ENCODE measurements at places on chromosomes 7 and 10. TPM values are rescaled to one million over a fixed set of nuclear protein-coding genes. Genes with fewer than 3 reads are reported as not detected.

- no peak overlapping the region for H3K27ac ChIP-seq
- DNase-seq = no peak
- H3K4me1 ChIP-seq = no peaks in the 10 kb centered on the region
- no peaks in the 10 kb centered on the region for H3K27me3 ChIP-seq
- H3K36me3 ChIP-seq = no peaks in the 10 kb centered on the region
Measured at GRCh38 chr10:76916536-76916935, 721.1 kb downstream of the KCNMA1 start.

DNA sequence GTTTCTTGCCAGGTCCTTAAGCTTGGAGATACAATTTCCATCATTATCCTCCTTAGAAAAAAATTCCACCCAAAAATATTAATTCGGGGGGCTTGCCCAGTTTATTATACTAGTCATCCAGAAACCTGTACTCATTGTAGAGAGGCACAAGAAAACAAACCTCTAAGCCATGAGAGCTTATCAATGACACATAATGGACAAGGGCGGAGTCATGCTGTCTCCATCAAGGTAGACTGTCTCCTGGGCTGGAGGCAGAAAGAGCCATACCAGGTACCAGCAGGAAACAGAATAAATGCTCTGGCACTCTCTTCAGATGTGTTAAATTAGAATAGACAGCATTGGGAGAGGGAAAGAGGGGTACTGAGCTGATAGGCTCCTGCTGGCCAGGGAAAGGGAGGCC lies 69.8 kb upstream of the GSDME start:
- DNase-seq = peak; percentile 56
- H3K4me1 ChIP-seq = peaks cover 84% of the 10 kb centered on the region
- H3K27ac ChIP-seq = peak overlapping the region; percentile 89
- H3K4me3 ChIP-seq = peak overlapping the region; percentile 55
- H3K27me3 ChIP-seq = no peaks in the 10 kb centered on the region

DNA sequence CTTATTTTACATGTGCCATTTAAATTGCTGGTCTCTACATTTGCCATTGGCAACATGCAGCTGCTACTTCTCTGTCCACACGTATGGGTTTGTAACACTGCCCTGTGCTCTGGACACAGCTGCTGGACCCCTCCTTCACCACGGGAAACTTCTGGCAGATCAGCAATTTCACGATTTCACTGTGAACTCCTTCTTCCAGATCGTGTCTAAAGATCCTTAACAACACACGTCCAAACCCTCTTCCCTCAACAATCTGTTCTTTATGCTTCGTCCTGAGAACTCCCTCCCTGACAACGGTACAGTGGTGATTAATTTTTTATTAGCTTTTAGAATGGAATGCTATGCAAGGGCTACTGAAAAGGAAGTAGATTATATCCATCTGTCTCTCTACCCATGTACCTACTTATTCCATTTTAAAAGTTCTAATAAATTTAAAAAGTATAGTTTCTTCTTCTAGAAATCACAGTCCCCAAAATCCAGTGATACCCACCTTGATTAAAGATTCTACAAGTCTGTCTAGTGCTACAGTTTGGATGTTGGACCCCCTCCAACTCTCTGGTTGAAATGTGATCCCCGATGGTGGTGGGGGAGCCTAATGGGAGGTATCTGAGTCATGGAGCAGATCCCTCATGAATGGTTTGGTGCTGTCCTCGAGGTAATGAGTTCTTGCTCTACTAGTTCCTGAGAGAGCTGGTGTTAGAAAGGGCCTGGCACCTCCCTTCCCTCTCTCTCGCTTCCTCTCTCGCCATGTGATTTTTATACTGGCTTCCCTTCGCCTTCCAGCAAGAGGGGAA lies 81.0 kb downstream of the KIAA1549 start:
- peaks cover 42% of the 10 kb centered on the region for H3K4me1 ChIP-seq
- H3K4me3 ChIP-seq = no peak overlapping the region
- H3K36me3 ChIP-seq = no peaks in the 10 kb centered on the region

CTBP2 gene
- total RNA-seq = 0.61 TPM

GRCh38 chr7:91041901-91042484 lies 222.2 kb upstream of the FZD1 start:
- no peaks in the 10 kb centered on the region for H3K36me3 ChIP-seq
- H3K27ac ChIP-seq = no peak overlapping the region
- no peak overlapping the region for H3K4me3 ChIP-seq
- no peaks in the 10 kb centered on the region for H3K27me3 ChIP-seq
- H3K4me1 ChIP-seq = no peaks in the 10 kb centered on the region
- DNase-seq = no peak

DNA sequence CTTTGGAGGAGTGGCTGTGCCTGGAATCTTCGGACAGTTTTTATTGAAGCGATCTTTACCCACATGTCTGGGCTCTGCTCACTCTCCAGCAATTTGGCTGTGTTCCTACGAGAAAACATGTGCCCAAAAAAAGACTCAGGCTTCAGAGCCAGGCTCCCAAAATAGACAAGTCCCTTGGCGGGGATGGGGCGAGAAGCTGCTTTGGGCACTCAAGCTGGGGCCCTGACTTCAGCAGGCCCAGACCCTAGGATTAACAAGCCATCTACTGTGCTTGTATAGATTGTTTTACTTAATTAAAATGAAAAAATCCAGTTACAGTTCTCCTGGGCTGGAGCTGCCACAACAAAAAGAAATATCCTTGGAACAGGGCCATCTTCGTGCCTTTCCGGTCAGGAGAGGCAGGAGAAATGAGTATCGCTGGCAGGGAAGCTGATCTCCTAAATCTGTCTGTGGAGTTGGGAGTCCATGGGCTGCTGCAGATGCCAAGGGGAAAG lies 51.4 kb upstream of the PDCD4 start:
- H3K27me3 ChIP-seq = no peaks in the 10 kb centered on the region
- no peak overlapping the region for H3K27ac ChIP-seq
- no peak overlapping the region for H3K4me3 ChIP-seq
- peaks cover 7% of the 10 kb centered on the region for H3K4me1 ChIP-seq
- DNase-seq = no peak

DNA sequence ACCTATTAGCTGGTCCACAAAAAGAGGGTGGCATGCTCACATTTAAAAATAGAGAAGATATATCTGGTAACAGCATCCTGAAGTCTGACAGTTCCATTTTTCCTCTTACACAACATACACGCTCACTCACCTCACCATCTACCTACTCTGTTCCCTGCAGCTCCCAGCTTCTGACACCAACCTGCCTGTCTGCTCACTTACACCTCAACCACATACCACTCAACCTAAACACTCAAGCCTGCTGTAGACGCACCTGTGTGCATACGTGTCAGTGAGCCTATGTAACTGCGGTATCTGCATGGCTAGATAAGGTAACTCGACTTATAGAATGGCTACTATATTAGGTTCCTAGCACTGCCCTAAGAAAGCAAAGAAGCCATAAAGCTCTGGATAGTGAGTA lies 174.9 kb downstream of the DGKI start:
- H3K4me1 ChIP-seq = no peaks in the 10 kb centered on the region
- no peak overlapping the region for H3K27ac ChIP-seq
- H3K36me3 ChIP-seq = no peaks in the 10 kb centered on the region
- no peak for DNase-seq
- peaks cover 14% of the 10 kb centered on the region for H3K27me3 ChIP-seq
- no peak overlapping the region for H3K4me3 ChIP-seq

HYAL4 gene
- not detected for total RNA-seq

DNA sequence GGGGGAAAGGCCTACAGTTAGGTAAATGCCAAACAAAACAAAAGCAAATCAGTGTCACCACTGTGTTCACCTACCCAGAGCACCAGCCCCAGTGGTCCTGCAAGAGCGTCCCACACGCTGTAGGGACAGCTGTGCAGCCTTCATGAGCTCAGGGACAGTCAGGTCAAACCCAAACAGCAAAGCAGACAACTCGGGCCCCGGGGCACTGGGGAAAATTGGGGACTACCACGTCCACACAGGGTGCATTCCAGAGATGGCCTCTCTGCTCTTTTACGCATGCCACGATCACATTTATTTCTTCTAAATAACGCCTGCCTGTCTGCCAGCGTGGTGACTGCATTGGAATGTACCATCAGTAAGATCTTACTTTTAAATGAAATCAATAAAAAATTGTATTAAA lies 21.7 kb downstream of the EBF3 start:
- no peak overlapping the region for H3K4me3 ChIP-seq
- H3K4me1 ChIP-seq = no peaks in the 10 kb centered on the region
- no peak overlapping the region for H3K27ac ChIP-seq
- no peak for DNase-seq
- no peaks in the 10 kb centered on the region for H3K27me3 ChIP-seq

DNA sequence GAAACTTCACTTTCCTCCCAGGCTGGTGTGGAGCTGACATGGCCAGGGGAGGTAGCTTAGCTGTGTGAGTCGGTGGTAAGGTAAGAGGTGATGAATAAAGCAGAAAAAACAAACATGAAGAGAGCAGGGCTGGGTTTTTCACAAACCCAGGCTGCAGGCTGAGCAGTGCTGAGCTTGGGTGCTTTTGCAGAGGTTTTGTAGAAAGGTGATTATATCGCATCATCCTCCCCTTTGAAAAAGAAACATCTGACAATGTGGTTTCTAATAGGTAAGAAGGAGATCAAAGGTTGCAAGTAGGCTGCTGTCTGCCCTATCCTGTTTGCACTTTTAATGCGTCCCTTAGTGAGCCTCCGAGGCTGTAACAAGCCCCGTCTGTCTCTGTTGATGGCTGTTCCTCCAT lies 69.6 kb upstream of the GRM8 start:
- H3K4me1 ChIP-seq = peaks cover 18% of the 10 kb centered on the region
- H3K4me3 ChIP-seq = peak overlapping the region; percentile 30
- peak; percentile 43 for DNase-seq
- H3K27ac ChIP-seq = peak overlapping the region; percentile 30

DNA sequence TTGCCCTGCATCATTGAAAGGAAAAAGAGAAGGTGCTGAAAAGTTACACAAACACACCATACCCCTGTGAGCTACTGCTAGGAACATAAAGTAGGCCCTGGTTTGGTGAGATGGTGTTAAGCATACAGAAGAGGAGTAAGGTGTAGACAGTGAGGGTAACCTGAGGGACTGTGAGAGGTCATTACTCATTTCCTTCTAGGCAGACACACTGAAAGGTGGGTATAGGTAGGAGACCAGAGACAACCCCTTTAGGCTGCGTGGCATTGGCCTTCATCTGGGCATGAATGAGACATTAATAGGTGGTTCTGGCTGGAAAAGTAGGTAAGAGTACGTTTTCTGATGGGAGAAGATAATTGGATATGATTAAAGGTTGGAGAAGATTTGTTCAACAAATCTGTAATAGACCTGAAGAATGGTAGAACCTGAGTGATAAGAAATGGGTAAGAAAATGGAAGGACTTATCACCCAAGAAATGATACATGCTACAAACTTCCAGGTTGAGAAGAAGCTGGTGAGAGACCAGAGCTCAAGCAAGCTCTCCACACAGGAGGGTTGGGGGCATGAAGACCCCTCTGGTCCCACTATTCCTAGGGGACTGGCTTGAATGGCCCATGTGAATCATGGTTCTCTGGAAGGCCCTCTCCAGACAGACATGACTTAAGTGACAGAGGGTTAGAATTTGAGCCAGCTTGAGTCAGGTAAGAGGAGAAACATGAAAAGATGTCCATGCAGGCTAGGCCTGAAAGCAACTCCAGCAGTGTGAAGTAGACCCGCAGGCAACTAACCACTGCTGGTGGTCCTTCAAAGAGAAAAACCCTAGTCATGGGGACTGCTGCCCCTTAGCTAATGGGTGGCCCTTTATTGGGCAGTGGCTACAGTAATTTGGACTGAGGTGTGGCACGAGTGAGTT lies 3.8 kb downstream of the COMTD1 start:
- H3K4me1 ChIP-seq = peaks cover 36% of the 10 kb centered on the region
- no peaks in the 10 kb centered on the region for H3K27me3 ChIP-seq
- H3K27ac ChIP-seq = peak overlapping the region; percentile 90

GRCh38 chr10:7457478-7458316 lies 46.9 kb upstream of the SFMBT2 start:
- peaks cover 3% of the 10 kb centered on the region for H3K27me3 ChIP-seq
- no peaks in the 10 kb centered on the region for H3K36me3 ChIP-seq
- H3K4me3 ChIP-seq = no peak overlapping the region
- H3K27ac ChIP-seq = no peak overlapping the region
- DNase-seq = no peak

GRCh38 chr10:16644146-16644545 lies 122.5 kb upstream of the C1QL3 start:
- H3K36me3 ChIP-seq = peaks cover 3% of the 10 kb centered on the region
- no peaks in the 10 kb centered on the region for H3K27me3 ChIP-seq
- peaks cover 23% of the 10 kb centered on the region for H3K4me1 ChIP-seq
- H3K27ac ChIP-seq = no peak overlapping the region
- no peak for DNase-seq
- H3K4me3 ChIP-seq = no peak overlapping the region

GRCh38 chr10:92993699-92994272 lies 66.8 kb upstream of the CYP26C1 start:
- H3K36me3 ChIP-seq = peaks cover 2% of the 10 kb centered on the region
- no peak overlapping the region for H3K4me3 ChIP-seq
- no peak for DNase-seq

- H3K27me3 ChIP-seq = no peaks in the 10 kb centered on the region
- peaks cover 43% of the 10 kb centered on the region for H3K4me1 ChIP-seq
- peak overlapping the region; percentile 32 for H3K27ac ChIP-seq
- DNase-seq = no peak
- H3K36me3 ChIP-seq = peaks cover 5% of the 10 kb centered on the region
Measured at GRCh38 chr7:129840757-129841156, 112.0 kb downstream of the UBE2H start.

H2BK1 gene
- total RNA-seq = not detected

DNA sequence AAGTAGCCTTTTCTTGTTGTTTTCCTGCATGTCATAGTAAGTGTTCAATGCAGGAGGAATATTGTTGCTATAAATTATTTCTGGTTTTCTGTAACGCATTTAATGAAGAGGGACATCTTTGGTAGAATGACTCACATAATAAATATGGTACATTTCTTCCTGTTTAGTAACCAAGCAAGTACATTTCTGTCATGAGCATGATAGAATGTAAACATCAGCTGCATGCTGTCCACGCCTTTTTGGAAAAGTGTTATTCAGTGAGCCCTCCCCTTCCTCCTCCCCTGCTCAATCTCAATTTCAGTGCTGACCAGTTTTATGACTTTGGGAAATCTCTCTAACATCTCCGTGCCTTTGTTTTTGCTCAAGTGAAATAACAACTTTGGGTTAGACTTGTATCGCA lies 664.0 kb downstream of the XPNPEP1 start:
- no peaks in the 10 kb centered on the region for H3K36me3 ChIP-seq
- no peaks in the 10 kb centered on the region for H3K27me3 ChIP-seq
- H3K27ac ChIP-seq = no peak overlapping the region
- DNase-seq = no peak

DNA sequence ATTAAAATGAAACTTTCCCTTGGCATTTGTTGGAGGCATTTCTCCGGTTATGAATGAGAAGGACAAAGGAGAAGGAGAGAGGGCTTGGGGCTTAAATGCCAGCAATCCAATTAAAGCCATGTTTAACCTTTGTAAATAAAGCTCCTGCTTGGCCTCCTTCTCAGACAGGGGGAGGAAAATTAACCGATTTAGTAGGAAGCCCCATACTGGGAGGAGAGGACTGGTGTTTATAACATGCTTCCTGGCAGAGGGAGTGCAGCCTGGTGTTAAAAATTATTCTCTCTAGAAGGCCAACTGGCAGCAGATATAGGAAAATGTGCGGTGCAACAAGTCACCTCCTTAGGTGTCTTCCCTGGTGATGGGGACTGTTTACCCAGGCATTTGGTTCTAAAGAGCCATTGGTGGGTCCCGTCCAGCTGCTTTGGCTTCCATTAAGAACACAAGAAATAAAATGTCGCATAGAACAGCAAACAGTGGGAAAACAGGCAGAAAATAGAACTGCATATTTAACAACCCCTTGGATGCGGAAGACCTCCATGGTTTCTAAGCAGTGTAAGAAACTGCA lies 846.5 kb downstream of the TYW1 start:
- no peak overlapping the region for H3K27ac ChIP-seq
- H3K36me3 ChIP-seq = no peaks in the 10 kb centered on the region
- no peak overlapping the region for H3K4me3 ChIP-seq
- no peaks in the 10 kb centered on the region for H3K4me1 ChIP-seq

All from activated CD8-positive, alpha-beta memory T cell treated with anti-CD3 and anti-CD28 coated beads, Interleukin-2, amount 10 ng/mL, durations not matched to agents 7 days and 5 days (primary cell).